B cell (primary cell): ENCODE measurements at places on chromosomes 3 and 15. TPM values are rescaled to one million over a fixed set of nuclear protein-coding genes. Genes with fewer than 3 reads are reported as not detected.

DNA sequence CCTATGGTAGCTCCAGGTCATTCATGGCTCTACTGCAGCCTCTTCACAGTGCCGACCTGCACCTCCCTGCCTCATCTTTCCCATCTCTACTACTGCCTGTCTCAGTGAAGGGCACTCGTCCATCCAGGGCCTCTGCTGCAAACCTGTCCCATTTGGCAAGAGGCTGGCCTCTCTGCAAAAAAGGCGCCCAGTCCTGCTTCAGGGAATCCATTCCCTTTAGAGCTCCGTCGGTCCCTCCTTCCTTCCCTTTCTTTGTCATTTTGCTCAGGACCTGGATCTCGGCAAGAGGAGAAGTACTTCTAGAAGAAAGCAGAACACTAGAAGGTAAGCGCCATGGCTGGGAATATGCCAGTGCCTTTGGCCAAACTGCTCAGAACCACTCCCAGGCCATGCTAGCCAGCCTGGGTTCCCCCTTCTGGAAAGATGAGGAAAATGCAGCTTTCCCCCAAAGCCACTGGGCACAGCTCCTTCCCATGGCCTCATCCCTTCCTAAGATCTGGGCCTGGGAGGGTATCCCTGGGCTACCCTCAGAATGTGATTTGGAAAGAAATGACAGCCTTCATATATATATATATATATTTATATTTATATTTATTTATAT lies 6.4 kb upstream of the ISL2 start:
- no peak for DNase-seq

DNA sequence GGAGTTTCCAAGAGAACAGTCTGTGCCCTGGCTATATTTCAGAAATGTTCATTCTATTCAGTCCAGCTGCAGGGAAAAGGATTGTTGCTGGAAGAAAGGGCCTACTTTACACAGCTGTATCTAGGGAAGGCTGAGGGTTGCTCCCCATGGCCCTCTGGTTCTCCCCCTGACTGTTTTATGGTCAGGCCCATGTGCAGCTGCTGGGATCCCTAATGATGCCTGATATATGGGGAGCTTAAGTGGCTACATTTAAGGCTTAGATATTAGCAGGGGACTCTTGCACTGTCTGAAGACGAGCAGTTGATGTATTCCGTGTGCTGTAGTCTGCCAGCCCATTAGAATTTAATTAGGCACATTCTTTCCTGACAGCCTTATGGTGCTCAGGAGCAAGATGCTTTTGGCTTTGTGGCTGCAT lies 72.0 kb downstream of the FAM43A start:
- DNase-seq: no peak

- DNase-seq: no peak
These were observed 33.9 kb upstream of the KIF23 start for GRCh38 chr15:69380100-69380725.

Gene EPB42
- polyA plus RNA-seq: not detected in 2 replicates
